ENCODE measurements at places on chromosomes 3 and 15.

DNA sequence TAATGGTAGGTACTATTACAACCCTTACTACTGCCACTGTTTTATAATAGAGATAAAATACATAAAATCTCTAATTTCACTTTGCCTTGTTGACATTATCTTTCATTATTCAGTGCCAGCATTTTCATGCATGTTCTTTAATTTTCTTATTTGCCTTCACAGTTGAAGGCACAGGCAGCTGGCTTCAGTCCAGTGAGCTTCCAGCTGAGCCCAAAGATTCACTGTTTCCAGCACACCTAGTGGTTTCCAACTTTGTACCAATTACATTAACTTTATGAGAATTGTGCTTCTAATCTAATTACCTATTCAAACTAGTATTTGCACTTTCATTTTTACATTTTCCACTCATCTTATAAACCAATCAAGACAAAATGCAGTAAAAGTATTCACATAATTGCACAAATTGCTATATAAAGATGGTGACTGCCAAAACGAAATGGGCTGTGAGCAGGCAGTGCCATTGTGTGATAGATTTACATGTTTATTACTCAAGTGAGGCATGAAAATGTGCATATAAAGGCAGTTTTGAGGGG is 228.3 kb downstream of the MFSD1 start:
- no peak for DNase-seq

- no peak for DNase-seq
These were observed 9.6 kb upstream of the SMAD6 start for GRCh38 chr15:66692391-66692790.

DNA sequence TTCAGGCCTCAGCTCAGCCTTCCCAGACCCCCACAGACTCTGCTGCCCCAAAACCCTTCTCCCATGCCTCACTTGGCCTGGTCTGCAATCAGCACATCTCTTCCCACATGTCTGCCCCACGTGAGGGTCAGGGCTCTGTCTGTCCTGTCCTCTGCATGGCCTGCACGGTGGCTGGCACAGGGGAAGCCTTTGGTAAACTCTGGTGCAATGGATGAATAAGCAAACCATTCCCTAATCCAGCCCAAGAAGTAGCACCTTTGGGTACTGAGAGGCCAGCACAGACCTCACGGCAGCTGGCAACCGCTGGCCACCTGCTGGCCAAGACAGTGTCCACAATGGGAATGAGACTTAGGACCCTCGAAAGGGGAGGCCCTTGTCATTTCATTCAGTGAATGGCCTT is 27.7 kb downstream of the ABTB1 start:
- no peak for DNase-seq

GRCh38 chr3:58107597-58107996 is 99.4 kb downstream of the FLNB start:
- DNase-seq, result no peak

DNA sequence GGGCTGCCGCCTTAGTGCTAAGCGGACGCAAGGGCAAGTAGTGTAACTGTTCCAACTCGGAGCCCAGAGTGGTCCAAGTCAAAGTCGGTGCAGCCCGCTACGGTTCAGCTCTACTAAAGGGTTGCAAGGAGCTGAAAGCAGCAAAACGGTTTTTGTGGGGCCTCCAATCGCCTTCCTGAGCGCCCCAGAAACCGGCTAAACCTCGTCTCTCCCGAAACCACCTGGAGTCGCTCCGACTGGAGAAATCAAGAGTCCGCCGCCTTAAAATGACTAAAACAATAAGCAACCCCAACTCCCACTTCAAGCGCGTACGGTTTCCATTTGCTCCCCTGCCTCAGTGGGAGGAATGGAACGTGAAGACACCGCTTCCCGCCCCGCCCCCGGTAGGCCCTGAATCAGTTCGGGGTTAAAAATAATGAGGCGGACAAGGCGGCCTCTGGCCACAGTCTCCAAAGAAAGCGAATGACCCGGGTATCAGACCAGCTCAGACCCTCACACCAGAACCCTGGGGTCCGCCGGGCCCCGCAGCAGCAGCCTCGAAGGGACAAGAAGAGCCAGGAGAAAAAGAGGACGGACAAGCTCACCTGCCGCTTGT is 401 bp downstream of the SEC11A start:
- DNase-seq, result no peak

- DNase-seq, result no peak
These were observed 5.8 kb upstream of the ATP11B start for GRCh38 chr3:182787302-182788036.

- DNase-seq, result no peak
These were observed 174.9 kb upstream of the FRMD4B start for GRCh38 chr3:69560818-69561217.

GRCh38 chr15:80946576-80946975 is 43.0 kb downstream of the MESD start:
- DNase-seq, result no peak

DNA sequence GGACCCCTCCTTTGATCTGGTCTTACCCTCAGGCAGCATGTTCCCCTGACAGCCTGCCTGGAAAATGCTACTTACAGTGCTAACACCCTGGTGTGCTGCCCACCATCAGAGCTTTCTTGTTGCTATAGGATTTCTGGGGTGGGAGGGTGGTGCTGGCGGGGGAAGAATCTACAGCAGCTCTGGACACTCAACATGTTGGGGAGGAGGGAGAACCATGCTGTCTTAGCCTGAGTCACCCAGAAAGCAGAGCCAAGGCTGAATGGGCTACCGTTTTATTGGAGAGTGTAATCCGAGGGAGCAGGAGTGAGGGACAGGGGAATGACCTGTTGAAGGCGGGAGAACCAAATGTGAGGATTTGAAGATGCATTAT is 45.6 kb downstream of the MFSD1 start:
- no peak for DNase-seq

DNA sequence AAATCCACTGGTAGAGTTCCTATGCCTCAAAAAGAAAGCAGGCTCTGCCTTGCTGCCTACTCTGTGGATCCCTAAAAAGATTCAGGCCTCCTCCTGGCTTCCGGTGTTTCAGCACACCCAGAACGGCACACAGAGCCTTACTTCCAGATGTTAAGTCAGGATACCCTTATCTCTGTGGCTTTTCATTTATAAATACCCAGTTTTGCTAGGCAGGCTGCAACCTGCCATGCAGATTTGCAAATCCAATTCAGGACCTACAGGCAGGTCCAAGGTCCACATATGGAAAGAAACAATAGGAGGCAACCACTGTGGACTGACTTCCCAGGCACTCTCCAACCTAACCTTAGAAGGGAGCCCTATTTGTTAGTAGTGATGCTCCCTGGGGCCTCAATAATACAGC is 30.7 kb downstream of the EFL1 start:
- no peak for DNase-seq

All from GOT3 (cell line).